ENCODE measurements at places on chromosomes 4 and X.

DNA sequence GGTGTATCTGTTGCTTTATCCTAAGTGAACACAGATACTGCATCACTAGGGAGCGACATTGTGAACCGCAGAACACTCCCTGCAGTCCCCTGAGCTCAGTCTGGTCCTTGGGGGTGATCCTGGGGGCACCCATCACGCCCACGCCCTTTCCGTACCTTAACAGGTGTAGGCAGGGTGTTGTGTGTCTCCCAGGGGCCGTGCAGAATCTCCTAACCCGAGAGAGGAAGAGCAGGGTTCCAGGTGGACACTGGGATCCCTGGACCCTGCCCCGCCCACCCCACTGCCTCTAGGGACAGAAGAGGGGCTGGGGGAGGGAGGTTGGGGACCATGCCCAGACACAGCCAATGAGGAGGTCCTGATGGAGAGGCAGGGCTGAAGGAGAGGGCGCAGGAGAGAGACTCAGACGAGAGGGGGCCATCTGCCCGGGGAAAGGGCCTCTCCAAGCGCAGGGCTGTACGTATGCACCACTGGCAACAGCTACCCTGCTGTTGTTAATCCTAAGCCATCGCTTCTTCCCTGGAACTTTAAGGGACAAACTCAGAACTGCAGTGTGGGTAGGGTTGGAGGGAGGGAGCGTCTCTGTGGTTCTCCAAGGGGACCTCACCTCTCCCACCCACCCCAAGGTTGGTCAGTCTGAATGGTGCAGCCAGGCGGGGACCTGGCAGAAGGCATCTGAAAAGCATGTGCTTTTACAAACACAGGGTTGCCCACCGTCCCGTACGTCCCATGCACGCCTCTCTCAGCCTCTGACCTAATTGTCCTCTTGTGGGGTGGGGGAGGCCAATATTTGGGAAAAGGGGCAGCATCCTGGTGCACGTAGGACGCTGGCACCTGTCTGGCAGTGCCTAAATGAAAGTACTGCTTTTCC lies 2.5 kb downstream of the P2RY8 start:
- no peak for DNase-seq

DNA sequence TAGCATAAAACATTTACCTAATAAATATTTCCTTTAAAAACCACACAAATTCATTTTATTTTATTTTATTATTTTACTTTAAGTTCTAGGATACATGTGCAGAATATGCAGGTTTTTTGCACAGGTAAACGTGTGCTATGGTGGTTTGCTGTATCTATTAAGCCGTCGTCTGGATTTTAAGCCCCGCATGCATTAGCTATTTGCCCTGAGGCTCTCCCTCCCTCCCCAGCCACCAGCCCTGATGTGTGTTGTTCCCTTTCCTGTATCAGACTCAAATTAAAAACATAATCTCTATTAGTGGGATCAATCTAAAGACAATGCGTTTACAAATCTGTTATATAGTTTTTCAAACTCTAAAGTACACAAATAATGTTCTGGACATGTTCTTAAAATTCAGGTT lies 1.2 kb upstream of the HTN3 start:
- DNase-seq, result no peak

- DNase-seq, result no peak
Measured at GRCh38 chr4:48329193-48329592, 12.1 kb upstream of the SLAIN2 start.

GRCh38 chr4:92236877-92237276 lies 66.9 kb upstream of the GRID2 start:
- DNase-seq, result no peak

- no peak for DNase-seq
Measured at GRCh38 chr4:91118597-91118996, 991.4 kb downstream of the CCSER1 start.

- no peak for DNase-seq
Measured at GRCh38 chr4:160202802-160203201, 1099.9 kb downstream of the RAPGEF2 start.

- DNase-seq, result no peak
Measured at GRCh38 chr4:183347146-183347545, 24.9 kb upstream of the CLDN24 start.

GRCh38 chrX:28651186-28651585 lies 63.9 kb downstream of the IL1RAPL1 start:
- no peak for DNase-seq

DNA sequence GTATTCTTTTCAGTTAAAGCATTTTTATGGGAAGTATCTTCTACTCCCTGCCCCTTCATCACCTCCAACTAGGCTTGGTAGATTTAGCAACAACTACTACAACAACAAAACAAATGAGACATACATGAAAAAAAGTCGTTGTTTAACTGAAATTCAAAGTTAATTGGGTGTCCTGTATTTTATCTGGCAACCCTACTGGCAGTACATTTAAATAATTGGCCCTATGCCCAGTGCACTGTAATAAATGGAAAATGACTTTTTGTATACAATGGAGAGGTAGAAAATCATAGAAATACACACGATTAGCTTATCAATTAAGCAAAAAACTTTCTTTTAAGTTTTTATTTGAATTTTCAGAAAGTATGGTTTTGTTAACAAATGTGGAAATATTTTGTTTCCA lies 21.4 kb upstream of the CLGN start:
- DNase-seq, result peak; percentile 41

GRCh38 chr4:112206431-112206830 lies 25.2 kb upstream of the AP1AR start:
- no peak for DNase-seq
